ENCODE measurements at places on chromosomes 11 and 22. TPM values are rescaled to one million over a fixed set of nuclear protein-coding genes. Genes with fewer than 3 reads are reported as not detected.

- H3K27me3 ChIP-seq: peaks cover 10% of the 10 kb centered on the region
- no peak overlapping the region for H3K27ac ChIP-seq
- H3K4me1 ChIP-seq: no peaks in the 10 kb centered on the region
Measured at GRCh38 chr11:69887841-69888427, 68.7 kb upstream of the FGF3 start.

BIK gene
- 5.0 TPM for total RNA-seq

DNA sequence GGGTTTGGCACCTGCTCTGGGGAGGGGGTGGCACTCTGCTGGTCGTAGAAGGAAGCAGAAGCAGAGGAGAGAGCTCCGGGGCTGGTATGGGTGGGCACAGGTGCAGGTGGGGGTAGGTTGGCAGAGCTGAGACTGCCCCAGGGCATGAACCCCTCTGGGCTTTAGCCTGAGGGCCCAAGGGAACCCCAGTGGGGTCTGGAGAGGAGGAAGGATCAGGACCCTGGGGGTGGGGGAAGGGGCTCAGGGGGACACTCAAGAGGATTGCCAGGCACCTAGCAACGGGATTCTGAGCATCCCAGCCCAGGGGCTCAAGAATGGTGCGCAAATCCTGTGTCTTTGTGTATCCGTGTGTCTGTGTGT lies 6.3 kb downstream of the ALDH3B2 start:
- DNase-seq: no peak
- H3K4me1 ChIP-seq: no peaks in the 10 kb centered on the region
- no peak overlapping the region for H3K27ac ChIP-seq
- no peaks in the 10 kb centered on the region for H3K27me3 ChIP-seq
- no peaks in the 10 kb centered on the region for H3K36me3 ChIP-seq
- no peak overlapping the region for H3K4me3 ChIP-seq

ANO9 gene
- 56.5 TPM for total RNA-seq

DNA sequence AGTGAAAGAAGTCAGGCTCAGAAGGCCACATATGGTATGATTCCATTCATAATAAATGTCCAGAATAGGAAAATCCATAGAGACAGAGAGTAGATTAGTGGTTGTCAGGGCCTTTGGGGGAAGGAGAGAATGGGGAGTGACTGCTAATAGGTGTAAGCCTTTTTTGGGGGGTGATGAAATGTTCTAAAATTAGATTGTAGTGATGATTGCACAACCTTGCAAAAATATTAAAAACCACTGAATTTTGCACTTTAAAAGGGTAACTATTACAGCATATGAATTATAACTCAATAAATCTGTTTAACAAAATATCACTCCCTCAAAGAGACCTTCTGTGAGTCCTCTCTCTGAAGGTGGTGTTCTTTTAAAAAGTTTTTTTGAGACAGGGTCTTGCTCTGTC lies 72.3 kb upstream of the GRK3 start:
- H3K27ac ChIP-seq: no peak overlapping the region
- peaks cover 10% of the 10 kb centered on the region for H3K36me3 ChIP-seq
- peaks cover 31% of the 10 kb centered on the region for H3K4me1 ChIP-seq
- H3K4me3 ChIP-seq: no peak overlapping the region
- no peaks in the 10 kb centered on the region for H3K27me3 ChIP-seq

SLC37A4 gene
- total RNA-seq: 41.4 TPM

ALDH3B2 gene
- not detected for total RNA-seq

- no peak overlapping the region for H3K4me3 ChIP-seq
- DNase-seq: no peak
- H3K27me3 ChIP-seq: peaks cover 33% of the 10 kb centered on the region
- no peaks in the 10 kb centered on the region for H3K36me3 ChIP-seq
- no peaks in the 10 kb centered on the region for H3K4me1 ChIP-seq
Measured at GRCh38 chr11:125214601-125215565, 50.3 kb downstream of the PKNOX2 start.

DLG2 gene
- 5.3 TPM for total RNA-seq

DNA sequence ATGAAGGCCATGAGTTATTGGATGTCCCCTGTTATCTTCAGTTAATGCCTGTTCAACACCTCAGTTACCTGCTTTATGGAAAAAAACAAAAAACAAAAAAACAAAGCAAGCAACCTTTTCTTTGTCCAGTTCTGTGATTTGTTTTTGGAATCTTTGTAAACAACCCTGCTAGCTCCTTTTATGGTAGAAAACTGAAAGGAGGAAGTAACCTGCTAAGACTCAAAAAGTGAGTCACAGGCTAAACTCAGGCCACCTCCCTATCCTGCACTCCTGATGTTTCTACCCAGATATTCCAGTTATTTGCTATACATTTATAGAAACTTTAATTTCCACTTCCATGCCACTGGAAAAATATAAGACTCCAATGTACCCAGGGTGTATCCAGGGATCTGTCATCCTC lies 20.6 kb upstream of the TLCD5 start:
- H3K4me3 ChIP-seq: no peak overlapping the region
- H3K36me3 ChIP-seq: no peaks in the 10 kb centered on the region
- peaks cover 33% of the 10 kb centered on the region for H3K27me3 ChIP-seq
- H3K4me1 ChIP-seq: no peaks in the 10 kb centered on the region

- peaks cover 1% of the 10 kb centered on the region for H3K36me3 ChIP-seq
- H3K4me3 ChIP-seq: peak overlapping the region; percentile 53
- no peaks in the 10 kb centered on the region for H3K27me3 ChIP-seq
- peak overlapping the region; percentile 25 for H3K27ac ChIP-seq
- H3K4me1 ChIP-seq: peaks cover 100% of the 10 kb centered on the region
Measured at GRCh38 chr11:121459413-121460017, 6.7 kb upstream of the SORL1-AS1 start.

ELMOD1 gene
- not detected for total RNA-seq

TSGA10IP gene
- total RNA-seq: not detected

HIC2 gene
- total RNA-seq: 4.3 TPM

GRCh38 chr22:22871536-22872278 lies 15.9 kb upstream of the IGLL5 start:
- peaks cover 8% of the 10 kb centered on the region for H3K36me3 ChIP-seq
- H3K4me1 ChIP-seq: peaks cover under 1% of the 10 kb centered on the region
- DNase-seq: no peak
- H3K4me3 ChIP-seq: no peak overlapping the region

CATSPERZ gene
- 1.1 TPM for total RNA-seq

DNA sequence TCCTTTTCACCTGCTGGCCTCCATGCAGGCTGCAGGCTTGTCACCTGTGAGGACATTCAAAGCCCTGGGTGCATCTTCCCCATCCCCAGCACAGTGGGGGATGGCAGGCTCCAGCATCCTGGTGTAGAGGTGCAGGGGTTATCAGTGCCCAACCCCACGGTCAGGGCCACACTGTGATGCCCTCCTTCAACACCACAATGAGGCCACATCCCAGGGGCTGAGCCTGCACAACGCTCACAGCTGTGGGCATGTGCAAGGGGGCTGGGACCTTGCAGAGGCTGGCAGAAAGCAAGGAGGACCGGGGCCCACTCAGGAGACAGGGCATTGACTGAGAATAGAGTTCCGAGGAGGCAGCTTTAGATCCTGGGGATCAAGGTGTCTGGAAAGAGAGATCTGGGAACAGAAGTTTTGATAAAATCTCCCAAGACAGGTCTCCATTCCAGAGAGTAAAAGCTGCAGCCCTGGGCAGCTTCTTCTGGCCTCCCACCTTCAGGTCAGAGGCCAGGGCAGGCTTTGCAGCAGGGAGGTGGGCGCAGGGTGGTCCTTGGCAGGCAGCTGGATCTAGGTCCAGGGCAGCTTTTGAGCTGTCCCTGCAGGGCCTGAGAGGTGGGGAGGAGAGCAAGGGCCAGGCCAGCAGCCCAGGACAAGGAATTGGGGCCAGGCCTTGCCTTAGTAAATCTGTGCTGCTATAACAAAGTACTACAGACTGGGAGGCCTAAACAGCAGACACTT lies 250.8 kb upstream of the B3GAT1 start:
- H3K27me3 ChIP-seq: no peaks in the 10 kb centered on the region
- no peak overlapping the region for H3K4me3 ChIP-seq
- DNase-seq: no peak
- no peak overlapping the region for H3K27ac ChIP-seq
- H3K36me3 ChIP-seq: no peaks in the 10 kb centered on the region

DNA sequence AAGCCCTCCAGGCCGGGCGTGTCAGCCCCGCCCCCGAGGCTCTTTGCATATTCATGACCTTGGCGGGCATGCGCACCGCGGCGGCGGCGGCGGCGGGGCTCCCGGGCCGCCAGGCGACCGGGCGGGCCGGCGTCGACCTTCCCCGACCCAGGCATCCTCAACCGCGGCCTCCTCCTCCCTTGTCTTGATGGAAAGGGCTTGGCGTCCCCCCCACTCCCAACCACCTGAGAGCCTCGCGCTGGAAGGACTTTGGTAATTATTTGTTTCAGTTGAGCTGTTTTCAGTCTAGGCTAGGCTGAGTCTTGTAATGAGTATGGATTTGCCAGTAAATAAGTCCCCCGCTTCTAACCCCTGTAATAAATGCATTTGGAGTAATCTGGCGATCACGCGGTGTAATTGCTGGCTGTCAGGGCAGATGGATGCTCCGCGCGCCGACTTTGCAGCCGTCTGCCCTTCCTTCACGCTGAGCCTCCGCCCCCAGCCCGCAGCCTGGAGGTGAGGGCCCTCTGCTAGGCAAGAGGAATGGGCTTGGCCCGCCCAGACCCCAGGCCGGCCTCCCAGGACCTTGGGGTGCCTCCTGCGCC lies 25.2 kb downstream of the FLRT1 start:
- H3K36me3 ChIP-seq: no peaks in the 10 kb centered on the region
- peaks cover 18% of the 10 kb centered on the region for H3K27me3 ChIP-seq
- H3K27ac ChIP-seq: no peak overlapping the region
- H3K4me3 ChIP-seq: peak overlapping the region; percentile 85

FXYD2 gene
- total RNA-seq: 3.7 TPM

OR5T1 gene
- not detected for total RNA-seq

- H3K36me3 ChIP-seq: no peaks in the 10 kb centered on the region
- no peaks in the 10 kb centered on the region for H3K27me3 ChIP-seq
- H3K27ac ChIP-seq: no peak overlapping the region
- no peak for DNase-seq
Measured at GRCh38 chr11:83047515-83048225, 24.0 kb downstream of the RAB30 start.

STIP1 gene
- 256 TPM for total RNA-seq

GAL3ST3 gene
- total RNA-seq: 0.36 TPM

DNA sequence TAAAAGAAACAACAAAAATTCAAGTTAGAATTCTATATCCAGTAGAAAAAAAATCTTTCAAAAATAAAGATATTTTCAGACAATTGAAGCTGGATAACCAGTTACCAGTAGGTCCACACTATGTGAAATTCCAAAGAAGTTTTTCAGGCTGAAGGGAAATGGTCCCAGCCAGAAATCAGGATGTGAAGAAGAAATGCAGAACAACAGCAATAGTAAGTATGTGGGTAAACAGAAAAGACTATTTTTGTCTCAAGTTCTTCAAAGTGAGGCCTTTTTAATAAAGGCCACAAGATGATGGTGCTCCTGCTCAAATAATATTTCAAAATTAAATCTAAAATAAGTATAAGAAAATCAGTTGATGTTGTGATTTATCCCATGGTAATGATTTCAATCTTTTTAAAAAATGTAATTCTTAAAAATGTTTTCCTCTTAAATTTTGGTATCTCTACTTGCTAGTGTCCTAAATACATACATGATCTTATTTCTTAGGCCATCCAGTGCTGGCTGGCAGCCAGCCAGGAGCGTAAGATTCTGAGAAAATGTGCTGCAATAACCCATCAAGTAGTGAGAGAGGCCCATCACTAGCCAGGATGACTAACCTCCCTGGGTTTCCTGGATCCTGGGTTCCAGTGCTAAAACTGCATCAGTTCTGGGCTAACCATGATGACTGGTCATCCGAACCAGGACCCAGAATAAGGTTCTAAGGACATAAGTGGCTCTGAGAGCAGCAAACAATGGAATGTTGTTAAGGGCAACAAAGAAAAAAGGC lies 15.6 kb upstream of the UCP3 start:
- H3K27ac ChIP-seq: peak overlapping the region; percentile 96
- DNase-seq: peak; percentile 81
- peaks cover 3% of the 10 kb centered on the region for H3K36me3 ChIP-seq
- peaks cover 49% of the 10 kb centered on the region for H3K4me1 ChIP-seq

CARNS1 gene
- 5.0 TPM for total RNA-seq

DNA sequence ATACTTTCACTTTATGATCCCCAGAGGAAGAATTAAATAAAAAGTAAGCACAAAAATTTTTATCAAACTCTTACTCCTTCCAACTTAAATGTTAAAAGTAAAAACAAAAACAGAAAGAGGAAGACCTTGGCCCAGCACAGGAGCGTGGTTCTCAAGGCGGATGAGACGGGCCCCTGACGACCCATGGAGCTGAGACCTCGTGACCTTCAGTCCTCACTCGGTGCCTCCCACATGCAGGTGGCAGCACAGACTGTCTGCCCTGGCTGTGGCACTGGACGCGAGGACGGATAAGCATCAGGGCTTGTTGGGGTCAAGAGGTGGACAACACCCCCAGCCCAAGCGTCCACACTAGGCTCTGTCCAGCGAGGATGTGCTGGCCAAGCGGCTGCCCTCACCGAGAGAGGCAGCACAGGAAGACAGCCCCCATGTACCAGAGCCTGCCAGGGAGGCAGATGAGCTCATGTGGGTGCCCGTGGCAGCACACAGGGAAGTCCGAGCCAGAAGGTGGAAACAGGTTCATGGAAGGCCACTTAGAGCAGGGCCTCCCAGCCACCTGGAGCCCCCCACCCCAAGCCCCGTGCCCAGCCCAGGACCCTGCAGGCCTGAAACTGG lies 1389.8 kb downstream of the TBC1D22A start:
- H3K27ac ChIP-seq: no peak overlapping the region
- H3K4me1 ChIP-seq: no peaks in the 10 kb centered on the region
- H3K4me3 ChIP-seq: no peak overlapping the region

OR10D3 gene
- total RNA-seq: not detected

GRCh38 chr11:130694488-130695045 lies 221.7 kb downstream of the SNX19 start:
- DNase-seq: no peak
- H3K36me3 ChIP-seq: no peaks in the 10 kb centered on the region
- H3K27me3 ChIP-seq: peaks cover 12% of the 10 kb centered on the region
- no peak overlapping the region for H3K27ac ChIP-seq
- H3K4me3 ChIP-seq: no peak overlapping the region

- H3K27ac ChIP-seq: no peak overlapping the region
- DNase-seq: no peak
- no peak overlapping the region for H3K4me3 ChIP-seq
- no peaks in the 10 kb centered on the region for H3K4me1 ChIP-seq
Measured at GRCh38 chr22:48431014-48431413, 1396.7 kb downstream of the BRD1 start.

DNA sequence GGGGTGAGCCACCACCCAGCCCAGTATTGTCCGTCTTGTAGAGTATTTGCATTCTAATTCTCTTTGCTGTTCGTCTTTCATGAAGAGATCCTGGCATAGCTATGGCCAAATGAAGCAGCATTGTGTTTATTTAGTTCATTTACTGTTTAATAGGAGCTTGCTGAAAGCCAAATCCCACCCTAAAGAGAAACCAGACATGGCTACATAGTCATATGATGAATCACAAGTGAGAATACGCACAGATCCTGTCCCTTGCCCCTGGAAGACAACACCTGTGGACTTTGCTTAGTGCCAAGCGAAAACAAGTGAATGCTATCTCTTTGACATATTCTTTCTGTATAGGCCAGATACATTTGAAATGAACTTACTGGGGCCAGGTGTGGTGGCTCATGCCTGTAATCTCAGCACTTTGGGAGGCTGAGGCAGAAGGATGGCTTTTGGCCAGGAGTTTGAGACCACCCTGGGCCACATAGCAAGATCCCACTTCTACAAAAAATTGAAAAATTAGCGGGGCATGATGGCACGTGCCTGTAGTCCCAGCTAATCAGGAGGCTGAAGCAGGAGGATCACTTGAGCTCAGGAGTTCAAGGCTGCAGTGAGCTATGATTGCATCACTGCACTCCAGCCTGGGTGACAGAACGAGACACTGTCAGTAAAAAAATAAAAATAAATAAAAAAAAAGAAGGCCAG lies 5.1 kb upstream of the ARFGAP3 start:
- H3K27me3 ChIP-seq: no peaks in the 10 kb centered on the region
- no peak overlapping the region for H3K27ac ChIP-seq
- H3K4me3 ChIP-seq: no peak overlapping the region

- H3K27me3 ChIP-seq: no peaks in the 10 kb centered on the region
- no peak overlapping the region for H3K4me3 ChIP-seq
- H3K27ac ChIP-seq: no peak overlapping the region
- DNase-seq: no peak
Measured at GRCh38 chr11:18379201-18379600, 15.2 kb upstream of the LDHA start.
